ENCODE measurements at places on chromosomes 16 and 17.

DNA sequence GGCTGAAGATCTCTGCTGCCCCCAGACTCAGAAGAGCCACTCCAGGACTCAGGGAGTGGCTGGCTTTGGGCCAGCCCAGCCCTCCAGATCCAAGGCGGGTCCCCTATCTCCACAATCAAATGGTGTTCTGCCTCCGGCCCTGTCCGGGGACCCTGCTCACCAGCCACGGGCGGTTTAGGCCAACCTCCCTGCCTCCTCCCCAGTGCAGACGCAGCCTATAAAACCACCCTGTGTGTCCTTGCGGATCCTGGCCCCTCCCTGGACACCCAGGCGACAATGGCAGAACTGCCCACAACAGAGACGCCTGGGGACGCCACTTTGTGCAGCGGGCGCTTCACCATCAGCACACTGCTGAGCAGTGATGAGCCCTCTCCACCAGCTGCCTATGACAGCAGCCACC is at the start of gene SLC12A3:
TSS of gene SLC12A3 (plus strand) at position 248 of the 400 bp plus-strand sequence. CDS start at position 277, 29 bp downstream.
- DNase-seq = no peak

DNA sequence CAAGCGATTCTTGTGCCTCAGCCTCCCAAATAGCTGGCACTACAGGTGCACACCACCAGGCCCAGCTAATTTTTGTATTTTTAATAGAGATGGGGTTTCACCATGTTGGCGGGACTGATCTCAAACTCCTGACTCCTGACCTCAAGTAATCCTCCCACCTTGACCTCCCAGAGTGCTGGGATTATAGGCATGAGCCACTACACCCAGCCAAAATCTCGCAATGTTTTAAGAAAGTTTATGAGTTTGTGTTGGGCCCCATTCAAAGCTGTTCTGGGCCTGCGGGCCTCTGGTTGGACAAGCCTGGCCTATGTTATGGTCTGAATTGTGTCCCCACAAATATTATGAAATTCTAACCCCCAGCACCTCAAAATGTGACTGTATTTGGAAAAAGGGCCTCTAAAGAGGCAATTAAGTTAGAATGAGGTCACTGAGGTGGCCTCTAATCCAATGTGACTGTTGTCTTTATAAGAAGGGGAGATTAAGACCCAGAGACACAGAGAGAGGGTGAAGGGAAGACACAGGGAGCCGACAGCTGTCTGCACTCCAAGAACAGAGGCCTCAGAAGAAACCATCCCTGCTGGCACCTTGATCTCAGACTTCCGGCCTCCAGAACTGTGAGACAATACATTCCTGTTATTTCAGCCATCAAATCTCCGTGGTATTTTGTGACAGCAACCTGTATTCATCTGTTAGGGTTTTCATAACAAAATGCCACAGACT is 469.9 kb downstream of the HS3ST4 start:
- DNase-seq = no peak

DNA sequence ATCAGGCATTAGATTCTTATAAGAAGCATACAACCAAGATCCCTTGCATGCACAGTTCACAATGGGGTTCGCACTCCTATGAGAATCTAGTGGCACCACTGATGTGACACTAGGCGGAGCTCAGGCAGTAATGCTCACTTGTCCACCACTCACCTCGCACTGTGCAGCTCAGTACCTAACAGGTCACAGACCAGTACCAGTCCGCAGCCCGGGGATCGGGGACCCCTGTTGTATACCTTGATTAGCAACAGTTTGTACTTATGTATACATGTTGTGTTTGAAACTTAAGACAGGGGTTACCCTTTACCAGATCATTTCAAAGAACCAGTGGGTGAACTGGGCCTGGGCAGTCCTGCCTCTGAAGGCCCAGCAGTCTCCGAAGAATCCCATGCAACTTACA is 103.7 kb downstream of the PMP22 start:
- no peak for DNase-seq

- DNase-seq = no peak
These were observed 109.5 kb upstream of the CIBAR2 start for GRCh38 chr16:85221771-85222154.

DNA sequence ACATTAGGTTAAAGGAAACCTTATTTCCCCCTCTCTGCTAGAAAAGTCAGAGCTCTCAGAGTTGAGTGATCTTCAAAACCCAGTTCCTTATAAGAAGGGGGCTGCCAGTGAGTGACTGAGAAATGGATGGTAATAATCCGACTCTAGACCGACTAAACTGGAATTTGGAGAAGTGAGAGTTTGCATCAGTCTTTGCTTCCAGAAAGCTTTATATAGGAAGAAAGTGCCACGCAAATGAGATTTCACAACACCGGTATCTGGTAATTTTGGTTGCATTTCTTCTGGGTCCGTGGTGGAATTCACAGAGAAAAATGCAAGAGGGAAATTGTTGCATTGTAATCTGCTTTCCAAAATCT is 271.4 kb downstream of the MAF start:
- DNase-seq = no peak

Data from EH (cell line).